ENCODE measurements at places on chromosomes 12 and 14.

DNA sequence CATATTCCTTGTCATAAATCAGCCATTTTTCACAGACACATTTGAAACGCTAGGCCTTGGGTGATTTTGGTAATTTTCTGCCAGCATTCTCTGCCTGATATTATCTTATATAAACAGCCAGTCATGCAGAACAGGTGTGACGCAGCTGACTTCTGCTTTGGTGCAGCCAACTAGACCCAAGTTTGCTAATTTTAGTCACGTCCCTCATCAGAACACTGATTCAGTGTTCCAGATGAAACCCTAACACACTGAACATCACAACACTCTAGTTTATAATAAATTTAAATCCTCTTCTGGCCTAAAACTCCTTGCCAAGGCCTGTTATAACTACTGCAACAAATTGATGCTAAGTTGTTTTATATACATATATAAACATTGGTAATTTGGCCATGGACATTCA lies 386.1 kb downstream of the SEC23A start:
- no peak for DNase-seq

- peak; percentile 92 for DNase-seq
Observed at GRCh38 chr14:23538785-23539184, 12.8 kb downstream of the ZFHX2 start.

- no peak for DNase-seq
Observed at GRCh38 chr14:62759796-62760195, 285.5 kb downstream of the KCNH5 start.

- peak; percentile 35 for DNase-seq
Observed at GRCh38 chr14:102215576-102216250, 76.0 kb downstream of the WDR20 start.

DNA sequence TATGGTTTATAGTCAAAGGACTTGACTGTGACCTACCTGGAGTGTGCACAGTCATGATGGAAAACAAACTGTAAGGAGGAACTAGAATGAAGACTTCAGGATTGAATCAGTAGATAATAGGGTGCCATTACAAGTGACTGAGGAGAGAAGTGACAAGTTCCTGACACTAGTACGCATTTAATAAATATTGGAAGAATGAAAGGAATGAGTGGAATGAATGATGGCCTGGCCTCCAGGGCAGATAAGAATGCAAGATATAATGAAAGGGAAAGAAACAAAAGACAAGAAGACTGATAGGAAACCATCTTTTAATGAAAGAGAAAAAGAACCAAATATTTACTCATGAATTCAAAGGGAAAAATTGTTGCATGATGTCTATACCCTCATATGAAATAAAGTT lies 44.7 kb upstream of the NEDD1 start:
- no peak for DNase-seq

DNA sequence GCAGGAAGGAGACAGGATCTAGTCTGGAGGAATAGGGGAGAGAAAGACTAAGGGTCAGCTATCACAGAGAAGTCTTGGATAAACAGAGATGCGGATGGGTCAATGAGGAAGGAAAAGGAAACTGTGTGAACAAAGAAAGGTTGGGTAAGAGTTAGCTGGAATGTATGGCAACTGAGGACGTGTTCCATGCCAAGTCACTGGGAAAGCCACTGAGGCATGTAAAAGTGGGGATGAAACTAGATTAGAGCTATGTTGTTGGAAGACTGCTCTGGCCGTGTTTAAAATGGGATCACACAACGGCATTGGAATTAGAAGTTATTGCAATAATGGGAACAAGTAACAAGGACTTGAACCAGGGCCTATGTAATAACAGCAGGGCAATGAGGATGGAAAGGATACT lies 3.9 kb upstream of the NR2C1 start:
- DNase-seq, result no peak

DNA sequence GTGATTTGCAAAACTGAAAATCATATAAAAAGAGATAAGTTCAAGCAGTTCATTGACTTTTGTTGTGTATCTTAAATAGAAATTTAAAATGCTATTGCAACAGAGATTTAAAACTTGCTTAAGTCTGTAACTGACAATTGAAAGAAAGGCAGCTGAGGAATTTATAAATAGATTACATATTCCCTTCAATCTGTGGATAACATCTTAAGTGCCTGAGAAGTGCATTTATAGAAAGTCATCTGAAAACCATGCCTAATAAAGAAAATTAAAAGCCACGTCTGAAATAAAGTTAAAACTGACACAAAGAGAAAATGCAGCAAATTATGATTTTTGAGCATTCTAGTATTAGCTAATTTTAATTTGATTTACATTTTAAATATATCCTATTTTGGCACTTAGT lies 479.8 kb downstream of the MDGA2 start:
- DNase-seq, result no peak

- DNase-seq, result no peak
Observed at GRCh38 chr12:25615119-25615518, 62.0 kb upstream of the LMNTD1 start.

GRCh38 chr14:25381498-25381897 lies 331.6 kb upstream of the STXBP6 start:
- DNase-seq, result no peak
